ENCODE measurements at places on chromosomes 2 and 18.

DNA sequence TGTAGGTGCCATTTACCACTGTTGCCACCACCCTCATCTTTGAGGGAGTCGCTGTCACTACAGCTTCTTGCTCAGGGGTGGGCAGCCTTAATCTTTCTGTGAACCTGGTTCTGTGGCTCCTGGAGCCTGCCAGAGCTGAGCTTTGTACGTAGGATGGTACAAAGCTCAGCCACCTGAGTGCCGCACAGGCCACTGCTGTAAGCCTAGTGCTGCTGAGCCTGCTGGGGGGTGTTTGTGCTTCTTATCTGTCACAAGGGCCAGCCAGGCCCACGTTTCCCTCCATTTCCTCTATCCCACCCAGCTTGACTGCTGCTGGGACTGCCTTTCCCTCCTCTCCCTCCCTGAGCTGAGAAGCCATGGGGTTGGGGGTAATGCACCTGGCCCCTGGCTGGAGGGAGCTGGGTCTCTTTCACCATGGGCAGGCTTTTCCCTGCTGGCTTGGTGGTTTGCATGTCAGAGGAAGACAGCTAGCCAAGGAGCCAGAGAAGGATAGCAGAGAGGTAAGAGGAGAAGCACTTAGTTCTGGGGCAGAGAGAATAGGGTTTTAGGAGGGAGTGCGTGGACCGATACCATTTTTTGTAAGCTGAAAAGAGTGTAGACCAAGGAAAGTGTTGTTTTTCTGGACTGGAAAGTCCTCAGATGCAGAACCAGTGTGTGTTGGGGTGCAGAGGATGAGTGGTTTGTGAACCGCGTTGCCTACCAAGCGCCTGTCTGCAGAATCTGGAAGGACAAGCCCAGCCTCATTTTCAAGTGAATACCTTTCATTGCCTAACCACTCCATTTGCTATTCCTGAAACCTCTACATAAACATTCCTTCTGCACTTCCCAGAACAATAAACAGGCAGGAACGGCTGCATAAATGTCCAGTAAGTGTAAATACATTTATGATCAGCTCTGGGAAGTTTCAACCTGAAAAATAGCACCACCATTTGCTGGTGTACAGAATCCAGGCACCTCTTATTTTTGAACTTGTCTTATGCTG lies 45.1 kb upstream of the FHL2 start:
- DNase-seq = no peak

DNA sequence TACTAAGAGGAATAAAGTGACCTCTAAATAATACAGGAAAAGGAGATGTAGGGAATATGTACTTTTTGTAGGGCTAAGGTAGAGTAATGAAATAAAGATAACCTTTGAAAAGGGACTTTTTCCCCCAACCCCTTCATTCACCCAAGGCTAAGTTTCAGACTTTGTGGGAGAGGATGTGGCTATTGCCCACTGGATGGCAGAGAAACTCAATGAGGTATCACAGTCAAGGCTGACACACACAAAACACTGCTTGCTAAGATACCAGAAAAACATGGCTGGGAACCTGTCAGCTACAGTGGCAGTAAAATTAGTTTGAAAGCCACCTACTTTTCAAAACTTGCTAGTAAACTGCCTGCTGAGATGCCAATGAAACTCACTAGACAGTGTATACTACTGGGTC lies 158.8 kb upstream of the WDSUB1 start:
- no peak for DNase-seq

- DNase-seq = no peak
These were observed 11.9 kb upstream of the ACTR3 start for GRCh38 chr2:113877711-113878598.

DNA sequence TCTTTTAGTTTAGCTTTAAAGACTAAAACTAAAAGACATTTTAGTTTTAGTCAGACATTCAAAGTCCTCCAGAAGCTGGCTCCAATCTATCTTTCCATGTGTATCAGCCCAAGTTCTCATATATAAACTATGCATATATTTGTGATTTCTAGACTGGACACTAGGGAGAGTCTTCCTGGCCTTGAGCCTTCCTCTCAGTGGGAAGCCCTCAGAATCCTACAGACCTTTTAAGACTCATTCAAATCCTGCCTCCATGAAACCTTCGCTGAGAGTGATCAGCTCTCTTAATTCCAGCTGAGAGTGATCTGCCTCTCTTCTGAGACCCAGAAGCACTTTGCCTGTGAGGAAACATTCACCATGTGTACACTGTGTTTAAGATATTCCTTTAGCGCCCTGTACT lies 452.7 kb downstream of the TGIF1 start:
- no peak for DNase-seq

GRCh38 chr2:182949572-182950189 lies 83.2 kb upstream of the FRZB start:
- no peak for DNase-seq

- DNase-seq = no peak
These were observed 64.8 kb upstream of the ALKAL2 start for GRCh38 chr2:352696-353095.

DNA sequence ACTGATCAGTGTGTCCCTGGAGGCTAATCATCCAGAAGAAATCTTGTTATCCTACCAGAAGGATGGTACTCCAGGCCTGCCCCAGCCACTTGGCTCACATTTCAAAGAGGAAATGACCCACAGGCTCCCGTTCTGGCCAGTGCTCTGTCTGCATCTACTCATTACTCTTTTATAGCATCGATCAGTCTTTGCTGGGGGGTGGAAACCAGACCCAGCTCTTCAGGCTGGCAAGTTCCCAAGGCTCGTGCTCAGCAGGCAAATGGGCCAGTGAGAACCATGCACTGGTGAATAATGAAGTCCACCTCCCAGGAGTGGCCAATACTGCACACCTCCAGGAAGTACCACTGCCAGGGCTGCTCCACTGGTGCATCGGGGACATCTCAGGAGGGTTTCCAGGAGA lies 38.8 kb downstream of the DNER start:
- DNase-seq = no peak

- no peak for DNase-seq
These were observed 31.7 kb downstream of the TMEM178A start for GRCh38 chr2:39697454-39697853.

DNA sequence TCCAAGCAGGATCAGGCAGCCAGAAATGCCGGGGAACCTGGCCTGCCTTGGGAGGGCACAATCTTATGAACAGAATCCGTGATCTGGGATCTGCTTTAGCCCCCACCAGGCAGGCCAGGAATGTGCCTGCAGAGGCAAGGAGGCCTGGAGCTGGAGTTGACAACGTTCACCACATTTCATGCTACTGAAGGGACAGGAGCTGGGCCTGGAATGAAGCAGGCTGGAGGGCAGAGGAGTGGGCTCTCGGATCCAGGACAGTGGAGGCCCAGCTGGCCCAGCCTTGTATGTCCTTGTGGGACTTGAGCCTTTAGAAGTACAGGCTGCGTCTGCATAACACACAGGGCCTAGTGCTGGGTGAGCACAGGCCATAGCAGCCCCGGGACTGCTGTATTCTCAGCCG lies 91.8 kb downstream of the KLHL29 start:
- DNase-seq = no peak

GRCh38 chr2:132979339-132980093 lies 309.5 kb upstream of the LYPD1 start:
- DNase-seq = no peak

DNA sequence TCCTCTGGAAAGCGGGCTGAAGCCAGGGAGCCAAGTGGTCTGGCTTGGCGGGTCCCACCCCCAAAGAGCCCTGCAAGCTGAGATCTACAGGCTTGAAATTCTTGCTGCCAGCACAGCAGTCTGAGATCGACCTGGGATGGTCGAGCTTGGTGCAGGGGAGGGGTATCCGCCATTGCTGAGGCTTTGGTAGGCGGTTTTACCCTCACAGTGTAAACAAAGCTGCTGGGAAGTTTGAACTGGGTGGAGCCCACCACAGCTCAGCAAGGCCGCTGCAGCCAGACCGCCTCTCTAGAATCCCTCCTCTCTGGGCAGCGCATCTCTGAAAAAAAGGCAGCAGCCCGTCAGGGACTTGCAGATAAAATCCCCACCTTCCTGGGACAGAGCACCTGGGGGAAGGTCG lies 12.6 kb upstream of the FLACC1 start:
- DNase-seq = no peak

- no peak for DNase-seq
These were observed 30.2 kb upstream of the ALK start for GRCh38 chr2:29951576-29951975.
